NCI-H1694 treated with DMSO at 0.1 percent for 48 hours (cell line): ENCODE measurements at places on chromosomes 12 and 14.

- no peak for DNase-seq
These were observed 47.2 kb downstream of the PEBP1 start for GRCh38 chr12:118183155-118183554.

DNA sequence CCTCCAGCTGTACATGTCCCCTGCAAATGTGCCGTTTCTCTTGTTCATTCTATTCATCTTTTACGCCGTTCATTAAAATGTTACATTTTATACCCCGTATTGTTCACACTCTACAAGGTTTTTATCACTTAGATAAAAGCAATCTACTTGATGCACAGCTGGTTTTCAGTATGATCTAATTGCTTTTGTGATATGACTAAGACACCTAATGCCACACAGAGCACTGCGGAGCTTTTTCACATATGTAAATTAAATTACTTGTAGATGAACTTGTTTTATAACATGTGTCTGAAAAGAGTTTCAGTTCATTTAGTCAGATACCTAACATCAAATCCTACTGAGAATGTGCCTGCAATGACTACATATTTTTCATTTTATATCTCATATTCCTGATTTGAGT is 40.9 kb upstream of the RERGL start:
- DNase-seq, result no peak

GRCh38 chr12:84124211-84124610 is 788.4 kb downstream of the SLC6A15 start:
- no peak for DNase-seq

- no peak for DNase-seq
These were observed 505 bp downstream of the KCNC2 start for GRCh38 chr12:75208856-75209811.

DNA sequence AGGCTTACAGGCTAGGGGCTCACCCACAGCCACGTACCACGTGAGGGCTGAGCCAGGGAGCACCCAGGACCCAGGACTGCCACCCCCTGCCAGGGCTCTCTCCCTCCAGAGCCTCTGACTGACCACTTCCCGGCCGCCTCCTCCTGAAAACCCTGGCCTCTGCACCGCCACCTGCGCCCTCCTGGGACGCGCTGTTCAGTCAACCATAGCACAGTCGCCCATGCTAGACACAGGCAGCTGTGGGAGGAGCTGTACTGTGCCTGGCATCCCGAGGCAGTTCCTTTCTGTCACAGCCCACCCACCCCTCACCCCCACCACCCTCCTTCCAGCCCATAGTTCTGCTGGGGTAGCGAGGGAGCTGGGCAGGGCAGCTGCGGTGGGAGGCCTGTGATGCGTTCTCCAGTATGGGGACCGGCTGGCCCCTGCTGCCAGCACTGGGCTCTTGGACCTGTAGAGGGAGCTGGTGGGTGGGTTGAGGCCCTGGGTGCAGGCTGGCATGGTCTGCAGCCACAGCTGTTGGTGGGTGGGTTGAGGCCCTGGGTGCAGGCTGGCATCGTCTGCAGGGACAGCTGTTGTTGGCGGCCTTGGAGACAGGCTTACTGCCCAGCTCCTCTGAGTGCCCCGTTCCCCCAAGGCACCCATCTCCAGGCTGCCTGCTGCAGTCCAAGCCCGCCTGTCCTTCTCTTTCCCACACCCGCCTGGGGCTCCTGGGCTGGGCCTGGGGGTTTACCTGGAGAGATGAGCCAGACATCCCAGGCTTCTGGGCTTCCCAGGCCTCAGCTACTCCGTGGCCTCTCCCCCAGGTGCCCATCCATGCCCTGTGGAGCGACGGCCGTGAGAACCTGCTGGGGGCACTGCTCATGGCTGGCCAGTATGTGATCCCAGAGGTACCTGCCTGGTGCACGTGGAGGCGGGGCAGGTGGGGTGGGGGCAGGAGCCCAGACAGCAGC is 11.5 kb downstream of the ASPG start:
- peak; percentile 93 for DNase-seq

- no peak for DNase-seq
These were observed 137.0 kb upstream of the CDKN3 start for GRCh38 chr14:54259821-54260220.

GRCh38 chr12:5694759-5695409 is 250.2 kb downstream of the ANO2 start:
- no peak for DNase-seq

DNA sequence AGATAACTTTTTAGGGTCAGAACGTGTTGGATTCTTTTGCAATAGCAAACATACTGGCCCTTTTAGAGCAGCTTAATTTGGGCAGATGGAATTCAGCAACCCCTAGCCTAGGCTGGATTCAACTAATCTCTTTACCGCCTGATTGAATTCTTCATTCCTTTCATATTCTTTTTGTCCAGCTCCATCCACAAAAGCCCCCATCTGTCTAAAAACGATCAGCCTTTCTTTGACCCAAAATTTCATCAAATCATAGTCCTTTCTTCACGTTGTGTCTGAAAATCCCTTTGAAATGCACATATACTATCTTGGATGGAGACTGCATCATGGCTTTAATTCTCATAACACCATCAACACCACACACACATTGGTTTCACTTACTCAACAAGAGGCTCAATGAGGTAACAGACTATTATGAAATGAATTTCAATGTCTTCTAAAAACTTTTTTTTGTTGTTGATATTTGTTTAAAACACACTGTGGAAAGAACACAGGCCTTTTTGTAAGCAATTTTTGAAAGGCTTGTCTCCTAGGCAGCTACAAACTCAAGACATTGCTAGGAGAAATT is 128.0 kb upstream of the EEA1 start:
- DNase-seq, result no peak

DNA sequence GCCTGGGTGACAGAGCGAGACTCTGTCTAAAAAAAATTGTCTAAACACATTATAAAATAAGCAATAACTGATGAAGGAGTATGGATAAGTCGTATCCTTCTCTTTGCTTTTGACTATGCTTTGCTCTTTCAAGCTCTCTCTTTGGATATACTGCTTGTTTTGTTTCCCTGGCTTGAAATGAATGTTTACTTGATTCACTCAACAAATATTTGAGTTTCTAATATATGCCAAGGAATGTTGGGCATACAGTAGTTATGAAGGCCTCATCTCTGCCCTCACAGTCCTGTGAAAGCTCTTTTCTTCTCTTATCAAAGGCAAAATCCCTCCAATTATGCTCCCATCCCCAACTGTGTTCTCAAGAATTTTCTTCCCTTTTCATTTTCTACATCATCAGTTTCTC is 123.5 kb downstream of the PTPRR start:
- DNase-seq, result no peak

- DNase-seq, result no peak
These were observed 312.4 kb upstream of the PRKD1 start for GRCh38 chr14:30240018-30240417.

DNA sequence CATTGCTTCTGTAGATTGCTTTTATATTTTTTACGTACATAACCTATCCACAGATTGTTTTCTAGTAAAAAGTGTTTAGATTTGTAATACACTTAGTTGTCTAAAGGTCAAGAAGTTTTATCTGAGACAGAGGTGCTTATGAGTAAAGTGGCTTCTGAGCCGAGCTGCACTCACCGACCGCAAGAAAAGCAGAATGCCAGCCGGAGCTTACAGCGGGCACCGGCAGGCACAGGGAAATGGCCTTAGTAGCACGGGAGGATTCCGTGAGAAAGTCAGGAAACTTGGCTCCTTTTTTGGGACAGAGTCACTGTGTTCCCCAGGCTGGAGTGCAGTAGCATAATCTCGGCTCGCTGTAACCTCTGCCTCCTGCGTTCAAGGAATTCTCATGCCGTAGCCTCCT is 29.8 kb downstream of the PIWIL1 start:
- DNase-seq, result no peak

DNA sequence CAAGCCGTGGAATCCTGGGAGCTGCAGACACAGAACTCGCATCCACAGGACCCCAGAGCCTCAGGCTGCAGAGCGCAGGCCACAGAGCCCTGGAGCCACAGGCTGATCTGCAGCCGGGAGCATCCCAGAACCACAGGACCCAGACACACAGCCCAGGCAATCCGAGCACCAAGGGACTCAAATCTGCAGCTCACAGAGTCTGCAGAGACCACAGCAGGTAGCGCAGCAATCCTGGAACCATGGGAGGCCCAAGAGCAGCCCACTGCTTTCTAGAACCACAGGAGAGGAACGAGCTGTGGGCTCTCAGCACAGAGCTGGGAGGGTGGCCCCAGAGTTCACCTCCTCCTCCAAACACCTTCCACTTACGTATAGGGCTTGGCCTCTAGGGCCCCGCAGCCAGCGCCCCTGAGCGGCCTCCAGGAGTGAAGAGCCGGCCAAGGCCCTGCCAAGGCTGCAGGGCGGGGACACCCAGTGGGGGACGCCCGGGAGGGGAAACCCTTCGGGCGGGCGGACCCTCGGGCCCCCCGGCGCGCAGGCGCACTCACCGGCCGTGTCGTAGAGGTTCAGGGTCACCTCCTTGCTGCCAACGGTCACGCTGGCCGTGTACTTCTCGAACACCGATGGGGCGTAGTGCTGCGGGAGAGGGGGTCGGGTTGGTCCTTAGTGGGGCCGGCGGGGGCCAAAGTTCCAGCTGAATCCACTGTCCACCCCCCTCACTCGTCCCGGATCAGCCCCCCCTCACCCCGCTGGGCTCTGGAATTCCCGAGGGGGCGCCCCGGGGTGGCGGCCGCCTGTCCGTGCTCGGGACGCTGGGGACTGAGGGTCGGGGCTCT is 665 bp downstream of the RHOF start:
- DNase-seq, result no peak

DNA sequence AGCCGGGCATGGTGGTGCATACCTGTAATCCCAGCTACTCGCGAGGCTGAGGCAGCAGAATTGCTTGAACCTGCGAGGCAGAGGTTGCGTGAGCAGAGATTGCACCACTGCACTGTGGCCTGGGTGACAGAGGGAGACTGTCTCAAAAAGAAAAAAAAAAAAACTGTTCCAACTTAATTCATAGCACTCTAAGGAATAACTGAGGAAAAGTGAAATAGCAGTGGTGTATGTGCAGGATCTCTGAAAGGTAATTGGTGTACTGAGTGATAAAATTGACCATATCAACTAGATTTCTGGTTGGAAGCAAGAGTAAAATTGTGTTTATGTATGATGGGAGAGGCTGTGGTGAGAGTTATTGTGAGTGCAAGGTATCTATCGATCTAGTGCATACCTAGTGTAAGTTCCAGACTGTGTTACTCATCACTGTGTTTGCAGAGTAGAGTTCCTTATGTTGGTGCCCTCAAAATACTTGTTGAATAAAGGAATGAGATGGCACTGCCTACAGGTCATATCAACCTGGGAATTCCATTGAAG is 6.3 kb downstream of the CAND1 start:
- no peak for DNase-seq

- no peak for DNase-seq
These were observed 37.7 kb upstream of the DUSP6 start for GRCh38 chr12:89389755-89390661.

DNA sequence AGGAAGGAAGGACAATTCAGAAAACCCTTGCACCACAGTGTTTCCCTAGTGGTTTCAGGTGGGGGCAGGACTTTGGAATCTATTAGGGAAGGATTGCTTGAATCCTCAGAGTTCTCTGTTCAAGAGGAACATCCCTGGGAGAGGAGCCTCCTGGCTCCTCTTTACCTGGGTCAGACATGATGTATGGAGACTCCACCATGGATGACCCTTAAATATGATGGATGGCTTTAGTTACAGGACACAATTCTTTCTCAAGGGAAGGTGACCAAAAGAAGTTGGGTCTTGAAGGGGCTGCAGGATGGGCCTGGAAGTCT is 396.6 kb downstream of the NRXN3 start:
- no peak for DNase-seq

DNA sequence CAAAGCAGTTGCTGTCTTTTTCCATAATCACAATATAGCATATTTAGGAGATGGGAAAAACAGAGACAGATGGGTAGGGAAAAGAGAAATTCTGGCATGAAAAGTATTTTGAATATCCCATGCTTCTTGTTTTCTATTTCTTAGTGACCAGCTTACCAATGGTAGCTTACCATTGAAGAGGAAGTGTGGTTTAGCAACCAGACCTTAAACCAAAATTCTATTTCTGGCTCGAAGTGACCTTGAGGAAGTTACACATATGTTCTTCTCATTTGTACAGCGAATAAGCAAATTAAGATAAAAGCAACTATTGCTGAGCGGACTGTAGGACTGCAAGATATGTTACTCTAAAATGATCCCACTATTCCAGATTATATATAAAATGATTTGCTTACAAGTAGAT is 82.9 kb downstream of the FGD4 start:
- DNase-seq, result peak; percentile 93

DNA sequence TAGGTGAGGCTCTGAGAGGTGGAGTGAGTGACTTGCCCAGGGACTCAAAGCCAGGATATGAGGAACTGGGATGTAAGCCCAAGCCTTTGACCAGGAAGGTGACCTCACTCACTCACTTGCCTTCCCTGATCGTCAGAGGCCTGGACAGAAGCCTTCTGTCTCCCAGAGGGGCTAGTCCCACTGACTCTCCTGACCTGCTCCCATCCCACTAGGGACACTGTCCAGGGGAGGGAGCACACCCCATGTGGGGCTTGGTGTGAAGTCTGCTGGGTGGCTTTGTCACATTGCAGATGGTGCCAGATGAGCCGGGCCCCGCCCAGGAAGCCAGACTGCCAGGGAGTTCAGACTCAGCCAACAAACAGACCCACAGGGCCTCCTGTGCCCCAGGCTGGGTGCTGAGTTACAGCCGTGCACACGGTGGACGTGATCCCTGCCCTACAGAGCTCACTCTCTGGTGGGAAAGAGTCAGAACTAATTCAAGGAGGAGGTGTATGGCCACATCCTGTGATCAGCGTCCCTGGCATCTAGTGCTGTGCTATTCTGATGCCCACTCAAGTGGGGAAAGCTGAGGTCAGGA is 28.3 kb downstream of the MMAB start:
- peak; percentile 52 for DNase-seq

GRCh38 chr14:99229654-99230207 is 42.3 kb downstream of the BCL11B start:
- no peak for DNase-seq

- no peak for DNase-seq
These were observed 10.1 kb downstream of the LACRT start for GRCh38 chr12:54624315-54625279.
